ENCODE measurements at places on chromosomes 5 and 9.
A peak's percentile ranks its signal among the peaks of the same experiment; 100 is the strongest.

- DNase-seq, result peak; percentile 40
These were observed 33.5 kb upstream of the EBF1 start for GRCh38 chr5:159133041-159133741.

- no peak for DNase-seq
These were observed 75.4 kb upstream of the ADRB2 start for GRCh38 chr5:148751025-148751424.

GRCh38 chr9:105168870-105169319, 75.6 kb upstream of the SLC44A1 start:
- DNase-seq, result no peak

DNA sequence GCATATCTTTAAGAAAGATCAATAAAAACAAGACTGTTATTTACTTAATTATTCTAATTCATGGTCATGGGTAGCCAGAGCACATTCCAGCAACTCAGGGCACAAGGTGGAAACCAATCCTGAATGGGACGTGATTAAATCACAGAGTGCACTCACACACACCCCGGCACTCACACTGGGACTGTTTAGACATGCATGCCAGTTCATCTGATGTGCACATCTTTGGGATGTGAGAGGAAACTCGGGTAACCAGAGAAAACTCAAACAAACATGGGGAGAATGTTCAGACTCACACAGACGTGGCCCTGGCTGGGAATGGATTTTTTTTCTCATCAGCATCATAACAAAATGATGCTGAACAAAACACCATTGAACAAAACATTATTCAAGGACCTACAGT, 29.4 kb downstream of the SMAD5 start:
- DNase-seq, result no peak

- no peak for DNase-seq
These were observed 67.9 kb downstream of the XRCC4 start for GRCh38 chr5:83145241-83145640.

DNA sequence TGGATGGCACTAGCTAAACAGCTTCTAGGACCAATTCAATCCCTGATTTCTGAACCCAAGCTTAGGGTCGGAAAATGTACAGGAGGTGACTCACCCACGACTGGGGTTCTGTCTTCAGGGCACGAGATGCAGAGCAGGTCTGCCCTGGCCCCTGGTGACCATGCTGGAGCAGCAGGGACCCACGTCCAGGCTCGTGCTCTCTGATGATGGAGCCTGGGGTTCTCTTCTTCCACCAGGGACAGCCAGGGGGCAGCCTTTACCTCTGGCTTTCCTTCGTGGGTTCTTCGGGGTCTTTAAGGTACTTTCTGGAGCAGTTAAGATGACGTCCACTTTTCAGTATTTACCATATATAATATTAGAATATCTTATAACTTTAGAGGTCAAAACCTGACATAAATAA, 2.1 kb downstream of the CFAP77 start:
- no peak for DNase-seq

DNA sequence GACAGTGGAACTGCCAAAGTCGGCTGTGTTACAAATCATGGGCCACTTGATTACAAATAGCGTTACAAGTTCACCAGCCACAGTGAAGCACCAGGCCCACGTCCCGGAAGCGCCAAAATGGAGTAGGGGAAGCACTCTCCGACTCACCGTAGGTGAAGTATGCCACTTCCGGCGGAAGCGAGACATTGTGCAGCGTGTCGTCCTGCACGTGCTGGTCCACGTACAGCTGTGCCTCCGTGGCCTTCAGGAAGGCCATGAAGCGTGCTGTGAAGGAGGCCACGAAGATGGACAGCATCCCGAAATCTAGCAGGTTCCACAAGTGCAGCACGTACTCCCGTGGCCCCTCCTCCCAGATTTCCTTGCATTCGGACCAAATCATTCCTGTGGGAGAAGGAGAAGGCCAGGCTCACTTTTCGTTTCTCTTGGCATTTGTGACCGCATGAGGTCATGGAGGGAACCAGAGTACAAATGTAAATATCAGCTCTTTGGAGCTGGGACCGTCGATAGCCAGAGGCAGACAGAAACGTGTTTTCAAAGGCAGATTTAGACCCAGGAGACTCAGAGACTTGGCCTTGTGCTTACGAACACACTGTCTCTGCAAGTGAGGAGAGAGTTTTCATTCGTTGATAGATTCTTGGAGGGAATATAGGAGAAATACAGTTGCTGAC, 58.7 kb upstream of the SMIM32 start:
- no peak for DNase-seq

- no peak for DNase-seq
These were observed 64.8 kb downstream of the COL27A1 start for GRCh38 chr9:114220061-114220541.

GRCh38 chr9:21056931-21057330, 20.8 kb downstream of the IFNB1 start:
- DNase-seq, result no peak

- DNase-seq, result no peak
These were observed 765.3 kb downstream of the MTRR start for GRCh38 chr5:8634219-8634618.

DNA sequence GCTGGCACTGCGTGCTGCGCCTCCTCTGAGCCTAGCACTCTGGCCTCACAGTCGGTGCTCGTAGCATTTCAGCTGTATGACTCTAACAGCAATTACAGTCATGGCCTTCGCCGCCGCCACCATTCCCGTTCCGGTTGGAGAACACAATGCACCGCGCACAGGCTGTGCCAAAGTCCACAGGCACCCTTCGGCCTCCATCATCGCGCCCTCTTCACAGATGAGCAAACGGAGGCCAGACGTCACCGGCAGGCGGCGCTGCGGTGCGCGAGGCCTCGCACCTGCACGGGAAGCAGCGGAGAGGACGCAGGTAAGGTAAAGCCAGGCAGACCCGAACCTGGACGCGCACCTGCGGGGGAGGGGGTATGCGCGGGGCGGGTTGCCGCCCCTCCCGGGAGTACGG, 128.9 kb downstream of the BARX1 start:
- no peak for DNase-seq

DNA sequence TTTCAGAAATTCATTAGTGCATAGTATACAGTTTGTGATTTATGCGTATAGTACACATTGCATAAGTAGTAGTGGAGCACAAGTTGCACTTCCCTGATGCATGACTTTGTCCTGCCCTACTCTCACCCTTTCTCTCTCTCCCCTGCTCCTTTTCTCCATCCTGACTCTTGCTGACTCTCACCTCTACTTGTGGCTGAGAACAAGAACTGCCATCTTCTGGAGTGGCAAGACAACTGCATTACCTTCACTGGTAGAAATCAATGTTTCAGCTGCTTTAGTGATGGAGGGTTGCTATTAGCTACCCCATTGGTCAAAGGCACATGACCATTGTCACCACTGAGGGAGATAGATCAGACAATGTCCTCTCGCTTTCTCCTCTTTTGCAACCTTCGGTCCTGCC, 26.9 kb downstream of the SPEF2 start:
- DNase-seq, result no peak

- no peak for DNase-seq
These were observed 1313.7 kb downstream of the PTPRD start for GRCh38 chr9:9299134-9299533.

- no peak for DNase-seq
These were observed 44.5 kb upstream of the CTSL start for GRCh38 chr9:87681271-87682061.

DNA sequence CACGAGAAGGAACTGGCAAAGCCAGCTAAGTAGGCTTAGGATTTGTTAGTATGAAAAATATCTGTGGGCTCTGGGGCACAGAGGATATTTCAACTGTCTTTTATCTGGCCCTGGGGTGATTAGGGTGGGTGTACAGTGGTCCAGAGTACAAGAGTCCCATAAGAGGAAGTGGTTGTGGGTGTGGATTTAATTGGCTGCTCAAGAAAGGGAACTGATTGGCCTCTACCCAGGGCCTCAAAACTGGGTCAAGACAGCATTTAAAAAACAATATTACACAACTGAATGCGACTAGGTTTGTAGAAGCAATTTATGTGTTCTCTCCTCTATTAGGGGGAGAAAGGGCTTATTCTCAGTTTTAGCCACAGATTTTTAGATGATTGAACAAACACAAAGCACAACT, 1353.4 kb upstream of the WWC1 start:
- DNase-seq, result no peak
